NCI-H446 (cell line): ENCODE measurements at places on chromosomes 6 and 20.

DNA sequence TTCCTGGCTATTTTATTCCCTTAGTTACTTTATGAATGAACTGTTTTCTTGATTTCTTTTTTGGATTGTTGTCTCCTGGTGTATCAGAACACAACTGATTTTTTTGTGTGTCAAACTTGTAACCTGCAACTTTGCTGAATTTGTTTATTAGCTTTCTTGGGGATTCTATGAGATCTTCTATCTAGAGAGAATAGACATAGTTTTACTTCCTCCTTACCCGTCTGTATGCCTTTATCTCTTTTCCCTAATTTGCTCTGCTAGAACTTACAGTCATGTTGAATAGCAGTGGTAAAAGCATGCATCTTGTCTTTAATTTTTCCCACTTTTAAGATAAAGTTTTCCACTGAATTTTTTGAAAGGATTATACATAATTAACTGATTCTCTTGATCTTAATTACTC is 13.2 kb downstream of the RNF146 start:
- DNase-seq: no peak

DNA sequence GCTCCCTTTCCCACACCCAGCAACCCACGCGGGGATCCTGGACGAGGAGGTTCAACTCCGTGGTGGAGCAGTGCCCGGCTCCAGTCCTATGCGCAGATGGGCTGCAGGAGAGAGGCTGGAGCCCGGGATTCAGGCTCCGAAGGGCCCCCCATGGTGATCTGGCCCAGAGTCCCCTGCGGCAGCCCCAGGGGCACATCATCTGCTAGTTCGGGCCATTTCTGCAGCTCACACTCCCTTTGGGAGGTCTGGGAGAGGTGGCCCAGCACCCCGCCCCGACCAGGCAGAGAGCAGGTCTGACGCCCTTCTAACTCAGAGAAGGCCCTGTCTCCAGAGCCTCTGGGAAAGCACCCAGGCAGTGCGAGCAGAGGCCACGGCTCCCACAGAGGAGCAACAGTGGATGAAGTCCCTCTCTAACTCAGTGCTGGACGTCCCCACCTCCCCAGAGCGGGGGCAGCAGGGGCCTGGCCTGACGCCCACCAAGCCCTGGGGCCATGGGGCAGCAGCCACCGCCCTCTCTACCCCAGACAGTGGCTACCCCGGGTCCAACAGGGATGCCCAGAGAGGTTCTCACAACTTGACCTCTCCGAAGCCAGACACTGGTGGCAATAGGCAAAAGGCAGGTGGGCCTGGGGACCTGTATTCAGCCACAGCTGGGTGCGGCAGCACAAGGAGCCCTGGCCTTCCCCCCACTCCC is 3.3 kb downstream of the KCNQ2 start:
- peak; percentile 24 for DNase-seq

- DNase-seq: no peak
These were observed 17.9 kb downstream of the SOX4 start for GRCh38 chr6:21611485-21611884.

- no peak for DNase-seq
These were observed 110.6 kb downstream of the PREX1 start for GRCh38 chr20:48717095-48717672.

DNA sequence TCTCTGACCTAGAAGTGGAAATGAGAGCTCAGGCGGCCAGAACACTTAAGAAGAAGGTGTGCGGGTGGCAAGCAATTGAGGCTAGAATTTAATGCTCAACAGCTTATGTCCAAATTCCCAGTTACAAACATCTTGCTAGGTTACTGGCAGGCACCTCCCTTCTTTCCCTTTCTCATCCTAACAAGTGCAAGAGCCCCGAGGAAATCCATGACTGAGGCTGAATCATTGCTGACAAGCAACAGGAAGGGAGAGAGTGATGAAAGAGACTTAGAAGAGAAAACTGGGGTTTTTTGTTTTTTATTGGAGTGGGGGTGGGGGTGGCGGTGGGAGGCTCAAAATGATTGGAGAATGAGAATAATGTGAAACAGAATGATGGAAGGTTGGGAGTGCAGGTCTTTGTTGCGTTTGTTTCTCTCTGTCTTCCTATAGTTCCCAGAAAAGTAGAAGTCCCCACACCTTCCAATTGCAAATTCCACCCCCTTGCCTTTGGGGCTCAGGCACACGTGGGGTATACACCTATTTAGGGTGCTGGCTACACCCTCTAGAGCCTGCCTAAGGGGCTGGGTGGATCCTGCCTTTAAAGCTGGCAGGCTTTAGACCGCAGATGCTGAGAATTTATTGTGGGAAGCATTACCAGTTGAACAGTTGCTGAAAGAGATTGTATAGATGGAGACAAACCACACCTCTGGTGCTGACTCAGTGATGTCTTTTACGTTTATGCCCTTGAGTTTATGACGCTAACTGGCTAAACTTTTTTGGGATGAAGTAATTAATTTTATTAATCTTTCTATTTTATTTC is 1.4 kb downstream of the FAM83B start:
- DNase-seq: no peak

DNA sequence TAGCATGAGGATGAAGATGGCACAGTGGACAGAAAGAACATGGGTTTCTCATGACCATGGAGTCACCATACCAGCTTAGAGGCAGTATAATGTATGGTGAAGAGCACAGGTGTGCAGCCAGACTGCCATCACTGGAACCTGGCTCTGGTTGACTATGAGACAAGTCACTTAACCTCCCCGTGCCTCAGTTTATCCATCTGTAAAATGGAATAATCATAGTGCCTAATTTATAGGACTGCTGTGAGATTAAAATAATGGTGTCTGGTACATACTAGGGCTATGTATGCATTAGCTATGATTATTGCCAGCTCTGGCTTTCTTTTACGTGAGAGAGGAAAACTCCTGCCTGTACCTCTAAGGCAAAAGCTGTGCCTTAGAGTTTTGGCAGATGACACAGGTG is 19.4 kb downstream of the SLC35B3 start:
- DNase-seq: no peak

DNA sequence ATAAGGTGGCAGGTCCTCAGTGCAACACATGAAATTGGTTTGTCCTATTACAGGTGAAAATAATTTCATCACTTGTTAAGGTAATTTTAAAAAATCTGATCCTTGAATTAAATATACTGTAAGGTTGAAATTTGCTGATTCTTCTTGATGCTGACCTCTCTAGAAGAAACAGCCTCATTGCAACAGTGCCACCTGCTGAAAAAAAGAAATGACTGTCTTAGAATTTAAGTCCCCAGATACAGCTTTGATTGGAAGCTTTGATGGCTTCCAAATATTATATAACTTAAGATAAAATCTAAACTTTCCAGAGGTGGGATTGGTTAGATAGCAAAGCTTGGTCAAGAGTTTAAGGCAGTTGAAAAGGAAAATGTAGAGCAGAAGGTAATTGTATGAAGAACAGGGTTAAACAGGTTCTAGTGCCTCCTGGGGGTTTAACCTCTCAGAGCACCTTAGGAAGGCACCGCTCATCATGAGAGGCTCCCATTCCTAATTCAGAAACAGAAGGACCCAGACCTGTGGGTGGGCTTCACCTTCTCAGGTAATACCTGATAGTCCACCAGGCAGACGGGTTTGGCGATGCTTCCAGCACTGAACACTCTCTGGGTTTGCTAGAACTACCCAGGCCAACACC is 401.0 kb downstream of the PAX1 start:
- no peak for DNase-seq

GRCh38 chr6:144845186-144845585 is 560.1 kb downstream of the UTRN start:
- DNase-seq: no peak

DNA sequence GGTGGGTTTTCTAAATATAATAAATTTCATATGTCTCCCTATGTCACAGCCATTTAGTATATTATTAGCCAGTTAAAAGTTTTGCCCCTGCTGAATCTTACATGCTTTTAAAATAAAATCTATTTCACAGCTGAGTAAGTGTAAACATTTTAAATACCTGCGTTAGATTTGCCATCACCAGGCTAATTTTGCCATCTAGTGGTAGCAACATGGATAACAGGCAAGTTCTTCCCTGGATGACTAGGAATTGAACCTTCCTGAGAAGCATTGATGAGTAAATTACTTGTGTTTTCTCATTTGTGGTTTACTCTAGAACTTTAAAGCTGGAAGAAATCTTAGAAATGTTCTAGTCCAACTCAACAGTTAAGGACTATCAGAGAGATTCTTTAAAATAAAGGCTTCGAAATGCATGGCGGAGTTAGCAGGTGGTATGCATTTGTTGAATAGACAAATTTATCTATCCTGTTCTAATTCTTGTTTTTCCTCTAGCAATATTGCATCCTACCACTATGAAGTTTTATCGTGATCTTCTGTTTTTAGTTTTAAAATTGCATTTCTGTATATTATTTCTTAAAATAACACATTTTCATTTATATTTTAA is 2.6 kb downstream of the PRSS35 start:
- peak; percentile 44 for DNase-seq
